ENCODE measurements at places on chromosomes 2 and 18.

DNA sequence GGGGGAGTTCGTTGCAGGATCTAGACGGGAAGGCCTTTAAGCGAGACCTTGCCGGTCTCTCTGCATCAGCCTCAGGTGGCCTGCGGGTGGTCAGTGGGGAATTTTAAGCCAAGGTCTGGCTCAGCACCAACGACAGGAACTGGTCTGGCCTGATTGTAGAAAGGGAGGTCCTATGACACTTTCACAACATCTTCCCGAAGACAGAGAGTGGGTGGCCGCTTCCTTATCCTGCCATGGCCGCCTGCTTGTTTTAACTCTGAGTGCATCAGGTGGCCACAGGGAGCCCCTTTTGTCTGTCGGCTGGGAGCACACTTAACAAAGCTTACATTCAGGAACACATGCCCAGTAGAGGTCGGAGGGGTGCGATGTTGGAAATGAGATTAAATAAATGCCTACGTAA, 363.7 kb upstream of the MYT1L start:
- DNase-seq = no peak

DNA sequence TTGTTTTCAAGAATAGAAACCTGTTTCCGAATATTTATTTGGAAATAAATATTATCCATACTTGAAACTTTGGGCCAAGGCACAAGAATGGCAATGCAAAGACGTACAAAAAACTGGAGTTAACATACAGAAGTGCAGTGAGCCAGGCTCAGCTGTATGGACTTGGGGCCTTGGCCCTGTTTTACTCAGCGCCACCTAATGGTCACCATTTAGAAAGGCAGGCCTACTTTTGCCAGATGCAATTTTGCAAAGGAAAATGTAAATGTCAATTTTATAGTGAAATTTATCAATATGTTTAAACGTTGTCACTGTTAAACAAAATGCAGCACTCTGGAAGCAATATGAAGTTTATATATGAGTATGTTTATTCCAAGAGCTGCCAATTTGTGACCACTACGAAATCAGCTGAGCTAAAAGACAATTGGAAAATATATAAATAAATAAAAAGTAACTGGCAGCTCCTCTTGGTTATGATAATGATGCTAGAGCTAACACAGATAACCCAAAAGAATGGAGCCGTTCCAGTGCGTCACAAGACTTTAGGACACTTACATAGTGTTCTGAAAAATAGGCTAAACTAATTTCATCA, 155.0 kb downstream of the ARHGAP15 start:
- DNase-seq = peak; percentile 35

GRCh38 chr2:31107591-31108300, 30.5 kb downstream of the GALNT14 start:
- no peak for DNase-seq

GRCh38 chr18:54806526-54806925, 21.8 kb upstream of the RAB27B start:
- DNase-seq = no peak

DNA sequence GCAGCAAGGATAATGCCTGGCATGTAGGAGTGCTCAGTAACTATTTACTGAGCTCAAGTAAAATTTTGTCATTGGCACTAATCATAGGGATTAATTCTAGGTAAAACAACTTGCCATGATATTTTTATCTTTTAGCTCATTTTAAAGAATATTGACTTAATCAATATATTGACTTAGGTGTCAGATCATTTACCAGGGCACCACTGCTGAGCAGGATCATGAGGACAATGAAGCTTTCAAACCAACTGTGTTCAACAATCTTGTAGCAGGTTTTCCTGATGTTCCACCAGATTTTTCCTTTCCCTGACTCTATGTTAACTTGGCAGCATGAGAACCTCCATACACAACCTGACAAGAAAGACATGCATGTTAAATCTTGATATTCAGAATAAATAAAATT, 114.5 kb upstream of the SCN1A start:
- DNase-seq = no peak
